ENCODE measurements at places on chromosomes 1 and 21. TPM values are rescaled to one million over a fixed set of nuclear protein-coding genes. Genes with fewer than 3 reads are reported as not detected.

The ILDR2 gene
- not detected for total RNA-seq

The PODN gene
- total RNA-seq: not detected

The CELA2A gene
- not detected for total RNA-seq

The CAMK1G gene
- not detected for total RNA-seq

The GBP6 gene
- 82.7 TPM for total RNA-seq

The ADCY10 gene
- total RNA-seq: under 0.01 TPM

The SAMD11 gene
- total RNA-seq: under 0.01 TPM

The PLA2G2F gene
- not detected for total RNA-seq

The HRNR gene
- total RNA-seq: under 0.01 TPM

The ETV3L gene
- not detected for total RNA-seq

The UTS2 gene
- 0.21 TPM for total RNA-seq

Data from nasal cavity respiratory epithelium epithelial cell of viscerocranial mucosa (primary cell).